Natural killer cell treated with Interleukin-12 subunit alpha and Interleukin-12 subunit beta and Interleukin-15 and Interleukin-18, amount 100 ng/mL, for 72 hours (primary cell): ENCODE measurements at places on chromosomes 1 and 21.

GRCh38 chr1:157133426-157133825, 4.8 kb downstream of the ETV3 start:
- no peak for DNase-seq

- no peak for DNase-seq
These were observed 35.6 kb upstream of the EPHA8 start for GRCh38 chr1:22527555-22528296.

GRCh38 chr1:58805716-58806571, 22.1 kb upstream of the JUN start:
- no peak for DNase-seq

GRCh38 chr1:231694075-231694431, 67.5 kb downstream of the DISC1 start:
- no peak for DNase-seq

GRCh38 chr1:228081578-228082213, 812 bp upstream of the ARF1 start:
- no peak for DNase-seq

DNA sequence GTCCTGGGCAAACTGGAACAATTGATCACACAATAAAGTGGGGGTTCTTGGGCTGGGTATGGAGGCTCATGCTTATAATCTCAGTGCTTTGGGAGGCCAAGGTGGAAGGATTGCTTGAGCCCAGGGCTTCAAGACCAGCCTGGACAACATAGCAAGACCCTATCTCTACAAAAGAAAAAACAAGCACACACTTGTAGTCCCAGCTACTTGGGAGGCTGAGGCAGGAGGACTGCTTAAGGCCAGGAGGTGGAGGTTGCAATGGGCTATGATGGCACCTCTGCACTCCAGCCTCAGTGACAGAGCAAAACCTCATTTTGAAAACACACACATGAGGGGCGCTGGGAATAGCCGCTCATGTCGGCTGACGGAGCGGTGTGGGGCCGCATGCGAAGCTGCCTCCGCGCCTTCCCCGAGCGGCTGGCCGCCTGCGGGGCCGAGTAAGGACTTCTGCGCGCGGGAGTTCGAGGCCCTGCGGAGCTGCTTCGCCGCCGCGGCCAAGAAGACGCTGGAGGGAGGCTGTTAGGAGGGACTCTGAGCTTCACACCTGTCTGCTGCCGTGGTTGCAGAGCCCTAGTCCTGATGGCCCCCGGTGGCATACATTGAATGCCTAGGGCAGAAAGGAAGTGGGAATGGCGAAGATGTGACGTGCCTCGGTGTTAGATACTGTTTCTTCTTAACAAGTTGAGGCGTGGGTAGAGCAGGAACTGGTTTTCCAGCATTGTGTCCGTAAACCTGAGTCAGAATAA, 59.5 kb downstream of the ACBD3 start:
- DNase-seq: no peak

GRCh38 chr1:26831546-26832248, 5.2 kb downstream of the ZDHHC18 start:
- no peak for DNase-seq

DNA sequence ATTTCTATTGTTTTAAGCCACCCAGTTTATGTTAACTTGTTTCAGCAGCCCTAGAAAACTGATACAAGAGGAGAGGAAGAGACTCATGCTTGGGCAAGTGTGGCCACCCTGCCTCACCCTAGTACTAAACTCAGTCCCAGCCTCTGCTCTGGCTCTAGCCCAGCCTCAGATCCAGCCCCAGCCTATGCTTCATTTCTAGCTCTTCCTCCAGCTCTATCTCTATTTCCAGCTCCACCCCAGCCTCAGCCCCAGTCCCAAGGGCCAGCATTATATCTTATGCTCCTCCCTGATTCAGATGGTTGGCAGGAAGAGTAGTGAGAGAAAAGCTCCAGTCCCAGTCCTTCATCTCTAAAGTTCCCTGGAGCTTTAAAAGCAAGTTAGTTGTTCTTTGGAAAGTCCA, 535.5 kb downstream of the PTPRC start:
- no peak for DNase-seq

- no peak for DNase-seq
These were observed 993.0 kb upstream of the PRMT6 start for GRCh38 chr1:106063510-106063909.
